ENCODE measurements at places on chromosomes 16 and 17. TPM values are rescaled to one million over a fixed set of nuclear protein-coding genes. Genes with fewer than 3 reads are reported as not detected.

- H3K4me3 ChIP-seq: peak overlapping the region; percentile 98
- no peak for DNase-seq
- H3K27me3 ChIP-seq: no peaks in the 10 kb centered on the region
- peaks cover 19% of the 10 kb centered on the region for H3K4me1 ChIP-seq
- H3K36me3 ChIP-seq: no peaks in the 10 kb centered on the region
Observed at GRCh38 chr17:45146890-45147580, 1.2 kb upstream of the HEXIM1 start.

DNA sequence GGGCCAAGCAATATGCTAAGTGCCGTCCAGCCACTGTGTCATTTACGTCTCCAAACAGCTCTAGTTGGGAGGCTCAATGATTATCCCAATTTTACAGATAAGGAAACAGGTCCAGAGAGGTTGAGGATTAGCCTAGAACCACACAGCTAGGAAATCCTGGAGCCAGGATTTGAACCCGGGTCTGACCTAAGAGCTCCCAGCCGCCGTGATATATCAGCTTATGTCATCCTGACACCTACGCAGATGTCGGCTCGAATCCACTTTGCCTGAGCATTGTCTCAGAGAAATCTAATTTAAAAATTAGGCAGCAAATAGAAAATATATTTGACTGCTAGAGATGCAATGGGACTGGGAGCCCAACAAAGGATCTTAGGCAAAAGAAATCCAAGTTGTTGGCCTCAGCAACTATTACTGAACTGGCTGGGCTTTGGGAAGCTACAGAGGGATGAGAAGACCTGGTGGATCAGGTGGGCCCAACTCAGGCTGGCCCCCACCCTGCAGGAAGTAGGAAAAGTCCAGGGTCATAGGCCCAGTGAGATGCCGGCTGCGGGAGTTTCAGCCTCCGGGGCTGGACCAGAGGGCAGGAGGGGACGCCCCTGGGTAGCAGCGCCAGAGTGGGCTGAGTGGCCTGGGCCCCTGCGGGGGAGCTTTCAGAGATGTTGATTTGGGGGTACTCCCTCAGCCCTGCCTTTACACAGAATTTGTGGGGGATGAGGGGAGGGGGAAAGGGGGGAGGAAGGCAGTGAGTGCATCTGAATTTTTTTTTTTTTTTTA, 35.1 kb upstream of the IL21R start:
- no peaks in the 10 kb centered on the region for H3K27me3 ChIP-seq
- H3K36me3 ChIP-seq: peaks cover 7% of the 10 kb centered on the region

- H3K27me3 ChIP-seq: no peaks in the 10 kb centered on the region
- H3K36me3 ChIP-seq: no peaks in the 10 kb centered on the region
- H3K4me1 ChIP-seq: no peaks in the 10 kb centered on the region
- no peak for DNase-seq
- no peak overlapping the region for H3K4me3 ChIP-seq
Observed at GRCh38 chr16:69179328-69180010, 7.5 kb upstream of the SNTB2 start.

GRCh38 chr17:5097101-5097834, 14.4 kb downstream of the ZNF232 start:
- peak; percentile 98 for DNase-seq
- no peaks in the 10 kb centered on the region for H3K4me1 ChIP-seq
- H3K27ac ChIP-seq: no peak overlapping the region
- peak overlapping the region; percentile 80 for H3K4me3 ChIP-seq

- H3K27ac ChIP-seq: no peak overlapping the region
- no peak overlapping the region for H3K4me3 ChIP-seq
- no peaks in the 10 kb centered on the region for H3K27me3 ChIP-seq
- H3K4me1 ChIP-seq: peaks cover 14% of the 10 kb centered on the region
- DNase-seq: no peak
Observed at GRCh38 chr17:50954641-50955121, 88.5 kb upstream of the TOB1 start.

The KRT20 gene
- total RNA-seq: not detected

- H3K36me3 ChIP-seq: no peaks in the 10 kb centered on the region
- H3K4me3 ChIP-seq: no peak overlapping the region
- no peaks in the 10 kb centered on the region for H3K27me3 ChIP-seq
- peak; percentile 61 for DNase-seq
Observed at GRCh38 chr17:81727324-81728031, 15.4 kb downstream of the SLC25A10 start.

DNA sequence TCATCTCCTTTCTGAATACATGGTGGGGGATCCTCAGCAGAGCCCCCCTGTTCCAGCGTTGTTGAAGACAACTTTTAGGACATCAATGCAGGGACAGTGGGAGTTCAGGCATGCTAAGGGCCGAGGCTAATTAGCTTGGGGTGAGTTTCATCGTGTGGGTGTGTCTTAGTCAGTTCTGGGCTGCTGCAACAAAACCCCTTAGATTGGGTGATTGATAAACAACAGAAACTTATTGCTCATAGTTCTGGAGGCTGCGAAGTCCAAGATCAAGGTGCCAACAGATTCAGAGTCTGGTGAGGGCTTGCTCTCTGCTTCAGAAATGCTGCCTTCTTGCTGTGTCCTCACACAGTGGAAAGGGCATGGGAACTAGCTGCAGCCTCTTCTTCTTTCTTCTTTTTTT, 214.0 kb downstream of the NTN1 start:
- peaks cover 5% of the 10 kb centered on the region for H3K4me1 ChIP-seq
- no peak for DNase-seq
- no peak overlapping the region for H3K27ac ChIP-seq

DNA sequence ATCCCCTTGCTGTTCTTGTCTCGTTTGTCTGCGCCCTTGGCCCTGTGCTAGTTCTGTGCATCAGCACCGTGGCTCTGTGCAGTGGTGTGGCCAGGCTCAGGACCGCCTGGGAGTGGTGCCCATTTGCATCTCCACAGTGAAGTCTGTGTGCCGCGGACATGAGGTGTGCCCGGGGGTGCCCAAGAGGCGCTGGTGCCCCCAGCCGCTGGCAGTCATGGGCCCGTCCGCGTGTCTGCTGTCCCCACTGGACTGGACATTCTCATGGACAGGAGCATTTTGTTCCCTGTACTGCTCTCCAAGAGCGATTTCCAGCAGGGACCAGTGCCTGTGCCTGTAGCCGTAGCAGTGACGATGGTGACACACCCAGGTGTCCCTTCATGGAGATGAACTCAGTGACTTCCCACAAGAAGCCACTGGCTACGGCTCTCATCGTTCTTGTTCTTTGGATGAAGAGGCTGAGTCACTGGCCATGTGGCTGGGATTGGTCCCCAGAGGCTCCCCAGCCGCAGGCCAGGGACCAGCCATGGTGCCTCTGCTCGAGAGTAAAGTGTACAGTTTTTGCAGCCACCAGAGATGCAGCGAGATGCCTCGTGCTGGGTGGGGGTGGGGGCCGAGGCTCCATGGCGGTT, 13.0 kb upstream of the MC1R start:
- no peak for DNase-seq
- no peak overlapping the region for H3K4me3 ChIP-seq
- no peaks in the 10 kb centered on the region for H3K27me3 ChIP-seq
- no peak overlapping the region for H3K27ac ChIP-seq
- H3K36me3 ChIP-seq: peaks cover 62% of the 10 kb centered on the region

The SCARF1 gene
- total RNA-seq: 0.68 TPM

The ORAI3 gene
- total RNA-seq: 15.4 TPM

The TBC1D3H gene
- not detected for total RNA-seq

DNA sequence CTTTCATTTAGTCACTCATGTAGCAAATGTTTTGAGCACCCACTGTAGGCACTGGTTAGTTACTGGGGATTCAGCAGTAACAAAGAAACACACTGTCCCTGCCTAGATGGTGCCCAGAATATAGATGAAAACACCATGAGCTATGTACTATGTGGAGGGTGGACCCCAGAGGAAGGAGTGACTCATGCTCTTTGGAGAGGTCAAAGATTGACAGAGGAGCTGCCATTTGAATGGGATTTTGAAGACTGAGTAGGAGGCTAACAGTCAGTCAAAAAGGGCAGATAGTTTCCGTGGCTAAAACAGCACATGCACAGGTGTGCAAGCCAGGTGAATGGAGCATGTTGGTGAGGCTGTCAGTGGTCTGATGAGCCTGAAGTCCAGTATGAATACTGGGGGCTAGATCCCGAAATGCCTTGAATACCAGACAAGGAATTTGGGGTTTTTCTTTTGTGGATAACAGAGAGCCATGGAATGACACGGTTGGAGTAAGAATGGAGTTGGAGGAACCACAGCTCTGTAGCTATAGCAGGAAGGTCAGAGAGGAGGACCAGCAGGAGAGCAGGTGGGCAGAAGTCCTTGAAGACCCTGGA, 6.1 kb downstream of the IL21R start:
- no peaks in the 10 kb centered on the region for H3K27me3 ChIP-seq
- no peaks in the 10 kb centered on the region for H3K36me3 ChIP-seq
- no peak for DNase-seq
- H3K4me3 ChIP-seq: no peak overlapping the region
- no peaks in the 10 kb centered on the region for H3K4me1 ChIP-seq

- peak; percentile 89 for DNase-seq
- H3K27me3 ChIP-seq: peaks cover 85% of the 10 kb centered on the region
- H3K4me3 ChIP-seq: peak overlapping the region; percentile 74
- no peaks in the 10 kb centered on the region for H3K36me3 ChIP-seq
Observed at GRCh38 chr17:79843816-79844800, 4.9 kb upstream of the CBX4 start.

The MT1H gene
- total RNA-seq: not detected

DNA sequence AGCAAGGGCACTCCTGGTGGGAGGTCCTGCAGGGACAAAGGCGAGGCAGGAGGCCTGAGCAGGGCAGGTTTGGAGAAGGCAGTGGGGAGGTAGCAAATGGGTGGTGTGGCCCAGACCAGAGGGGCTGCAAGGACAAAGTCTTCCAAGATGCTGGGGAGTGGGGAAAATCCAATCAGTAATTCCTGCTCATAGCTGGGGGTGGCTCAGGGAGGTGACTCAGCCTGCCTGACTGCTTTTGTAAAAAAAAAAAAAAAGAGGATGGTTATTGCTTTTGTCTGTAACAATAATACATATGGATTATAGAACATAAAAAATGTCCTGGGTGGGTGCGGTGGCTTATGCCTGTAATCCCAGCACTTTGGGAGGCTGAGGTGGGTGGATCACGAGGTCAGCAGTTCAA, 5.2 kb downstream of the IL34 start:
- H3K27me3 ChIP-seq: no peaks in the 10 kb centered on the region
- no peaks in the 10 kb centered on the region for H3K4me1 ChIP-seq
- no peak overlapping the region for H3K4me3 ChIP-seq

DNA sequence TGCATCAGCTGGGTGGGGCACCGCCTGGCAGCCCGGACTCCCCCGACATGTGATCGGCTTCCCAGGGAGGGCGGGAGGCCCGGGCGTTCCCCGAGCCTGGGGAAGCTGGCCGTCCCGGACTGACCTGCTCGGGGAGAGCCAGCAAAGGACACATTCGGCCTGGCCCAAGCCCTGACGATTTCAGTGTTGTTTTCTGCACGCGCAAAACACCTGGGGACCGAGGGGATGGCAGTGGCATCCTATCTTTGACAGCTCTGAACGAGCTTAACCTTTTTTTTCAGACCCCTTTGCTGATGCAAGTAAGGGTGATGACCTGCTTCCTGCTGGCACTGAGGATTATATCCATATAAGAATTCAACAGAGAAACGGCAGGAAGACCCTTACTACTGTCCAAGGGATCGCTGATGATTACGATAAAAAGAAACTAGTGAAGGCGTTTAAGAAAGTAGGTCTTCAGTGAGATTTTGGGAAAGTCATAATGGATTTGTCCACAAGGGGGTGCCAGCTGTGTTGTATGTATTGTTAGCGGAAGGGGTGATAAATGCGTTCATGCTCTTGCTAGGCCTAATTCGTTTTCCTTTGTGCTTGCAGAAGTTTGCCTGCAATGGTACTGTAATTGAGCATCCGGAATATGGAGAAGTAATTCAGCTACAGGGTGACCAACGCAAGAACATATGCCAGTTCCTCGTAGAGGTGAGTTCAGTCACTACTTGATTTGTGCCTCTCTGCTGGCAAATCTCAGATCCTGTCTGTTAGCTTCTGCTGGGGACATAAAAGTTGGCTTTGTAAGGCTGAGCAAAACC, 1.0 kb downstream of the EIF1 start:
- no peaks in the 10 kb centered on the region for H3K27me3 ChIP-seq
- peak overlapping the region; percentile 98 for H3K27ac ChIP-seq
- H3K4me3 ChIP-seq: peak overlapping the region; percentile 91
- peaks cover 44% of the 10 kb centered on the region for H3K36me3 ChIP-seq
- peak; percentile 84 for DNase-seq
- no peaks in the 10 kb centered on the region for H3K4me1 ChIP-seq

The RAB11FIP4 gene
- 32.5 TPM for total RNA-seq

DNA sequence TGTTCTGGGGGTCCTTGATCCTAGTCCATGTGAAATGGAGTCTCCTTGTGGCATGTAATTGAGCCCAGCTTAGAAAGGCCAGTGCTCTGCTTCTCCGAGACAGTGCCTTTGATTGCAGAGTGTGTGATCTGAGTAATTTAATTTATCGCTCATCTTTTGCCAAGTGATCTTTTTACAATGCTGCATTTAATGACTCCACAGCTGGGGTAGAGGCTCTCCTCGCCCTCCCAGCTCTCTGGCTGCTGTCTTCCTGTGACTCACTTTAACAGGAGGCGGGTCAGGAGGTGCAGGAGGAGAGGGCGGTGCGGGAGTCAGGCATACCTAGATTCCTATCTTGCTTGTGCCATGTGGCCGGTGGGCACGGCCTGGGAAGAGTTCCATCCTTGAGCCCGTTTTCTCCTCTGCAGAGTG, 113.4 kb upstream of the FOXF1 start:
- peak overlapping the region; percentile 85 for H3K27ac ChIP-seq
- H3K27me3 ChIP-seq: no peaks in the 10 kb centered on the region
- no peaks in the 10 kb centered on the region for H3K36me3 ChIP-seq
- H3K4me3 ChIP-seq: no peak overlapping the region

DNA sequence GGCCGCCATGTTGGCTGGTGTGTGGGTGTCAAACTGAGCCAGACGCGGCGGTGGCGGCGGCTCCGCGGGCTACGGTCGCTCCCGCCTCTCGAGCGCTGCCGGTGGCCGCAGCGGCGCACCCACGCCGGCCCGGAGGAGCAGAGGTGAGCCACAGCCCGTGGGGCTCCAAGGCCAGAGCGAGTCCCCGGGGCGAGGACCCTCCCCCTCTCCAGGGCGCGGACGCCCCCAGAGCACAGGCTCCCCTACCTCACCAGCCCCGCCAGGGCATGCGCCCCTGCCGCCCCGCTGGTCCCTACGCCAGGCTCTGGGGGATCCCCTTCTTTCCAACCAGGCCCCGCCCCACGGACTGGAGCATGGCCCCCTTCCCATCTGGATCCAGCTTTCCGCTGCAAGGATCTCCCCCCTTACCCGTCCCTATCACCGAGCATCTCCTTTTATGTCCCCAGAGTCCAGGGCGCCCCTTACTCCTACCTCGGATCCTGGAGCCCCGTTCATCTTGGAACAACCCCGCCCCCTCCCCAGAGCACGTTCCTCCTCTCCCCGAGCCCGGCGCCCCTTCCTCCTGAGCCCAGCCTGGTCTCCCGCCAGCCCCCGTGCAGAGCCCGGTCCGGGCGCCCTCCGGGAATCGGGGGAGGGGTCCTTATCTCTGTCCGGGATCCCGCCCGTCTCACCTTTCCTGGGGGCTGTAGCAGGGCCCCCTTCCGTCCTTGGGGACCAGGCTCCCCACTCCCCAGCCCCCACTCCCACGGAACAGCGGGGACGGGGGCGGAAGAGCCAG, 412 bp downstream of the EPN2 start:
- H3K4me1 ChIP-seq: no peaks in the 10 kb centered on the region
- DNase-seq: peak; percentile 85
- no peak overlapping the region for H3K27ac ChIP-seq
- no peaks in the 10 kb centered on the region for H3K27me3 ChIP-seq
- peaks cover 4% of the 10 kb centered on the region for H3K36me3 ChIP-seq
